ENCODE measurements at places on chromosomes 1 and 21.

DNA sequence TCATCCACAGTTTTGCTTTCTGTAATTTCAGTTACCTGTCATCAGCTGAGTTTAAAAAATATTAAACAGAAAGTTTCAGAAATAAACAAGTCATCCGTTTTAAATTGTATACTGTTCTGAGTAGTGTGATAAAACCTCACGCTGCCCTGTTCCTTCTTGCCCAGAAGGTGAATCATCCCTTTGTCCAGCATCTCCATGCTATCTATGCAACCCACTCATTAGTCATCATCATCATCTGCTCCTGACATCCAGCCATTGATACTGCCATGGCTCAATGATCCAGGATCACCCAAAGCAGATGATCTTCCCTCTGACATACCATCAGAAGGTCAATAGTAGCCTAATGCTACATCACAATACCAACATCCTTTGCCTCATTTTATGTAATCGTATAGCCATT, 198.3 kb downstream of the SLC44A5 start:
- DNase-seq, result no peak

- no peak for DNase-seq
Measured at GRCh38 chr1:97925151-97925550, 4.3 kb upstream of the DPYD start.

GRCh38 chr1:11707621-11708276, 16.2 kb downstream of the DRAXIN start:
- DNase-seq, result peak; percentile 90

DNA sequence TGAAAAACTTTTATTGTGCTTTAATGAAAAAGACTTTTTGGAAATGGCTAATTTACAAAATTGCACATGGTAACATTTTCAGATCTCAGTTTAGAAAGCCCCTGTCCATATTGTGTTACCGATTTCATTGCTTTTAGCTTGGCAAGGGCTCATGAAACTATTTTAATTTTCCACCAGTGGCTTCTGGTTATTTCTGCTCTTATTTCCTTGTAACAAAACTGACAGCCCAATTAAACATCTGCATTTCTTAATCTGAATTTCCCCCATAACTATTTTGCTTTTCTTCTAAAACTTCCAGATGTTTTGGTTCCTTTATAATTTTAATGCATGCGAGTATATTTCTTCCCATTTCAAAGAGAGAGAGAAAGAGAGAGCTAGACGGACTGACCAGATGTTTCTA, 264.8 kb downstream of the PTPRC start:
- no peak for DNase-seq

DNA sequence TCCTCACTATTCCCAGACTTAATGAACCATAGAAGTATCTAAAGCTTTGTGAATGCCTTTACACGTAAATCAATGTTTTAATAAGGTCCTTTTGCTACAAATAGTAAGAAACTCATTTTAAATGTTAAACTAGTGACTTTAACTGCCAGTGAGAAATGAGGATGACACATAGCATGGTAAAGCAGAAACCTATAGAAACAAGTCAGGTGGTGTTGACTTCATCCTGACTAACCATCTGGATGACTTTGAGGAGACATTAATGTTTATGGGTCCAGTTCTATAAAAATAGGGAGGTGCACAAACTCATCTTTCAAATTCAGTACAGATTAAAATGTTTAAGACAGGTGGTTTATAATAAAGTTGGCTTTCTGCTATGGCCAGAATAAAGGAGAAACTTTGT, 85.4 kb downstream of the COLGALT2 start:
- DNase-seq, result no peak

GRCh38 chr1:248670003-248670402, 14.7 kb upstream of the OR2T27 start:
- no peak for DNase-seq

DNA sequence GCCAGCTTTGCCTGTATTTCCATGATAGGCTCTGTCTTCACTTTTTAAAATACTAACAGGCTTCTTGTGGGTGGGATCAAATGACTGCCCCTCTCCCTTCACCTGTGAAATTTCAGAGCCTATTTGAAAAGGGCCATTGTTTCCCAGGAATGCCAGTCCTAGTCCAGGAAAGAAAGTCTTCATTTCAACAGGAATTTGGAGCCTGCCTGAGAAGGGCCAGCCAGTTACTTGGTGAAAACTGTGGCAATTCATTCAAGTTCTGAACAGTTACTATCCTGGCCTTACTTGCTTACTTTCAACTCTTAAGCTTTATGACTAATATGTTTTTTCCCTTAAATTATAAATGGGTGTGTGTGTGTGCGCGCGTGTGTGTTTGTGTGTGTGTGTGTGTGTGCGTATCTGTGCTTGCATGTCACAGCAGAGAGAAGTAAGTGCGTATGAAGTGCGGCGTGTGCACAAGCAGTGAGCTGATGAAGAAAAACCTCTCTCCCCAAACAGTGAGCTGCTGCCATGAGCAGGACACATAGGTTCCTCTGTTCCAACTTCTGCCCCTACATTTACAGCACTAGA, 67.5 kb upstream of the RNPC3 start:
- DNase-seq, result no peak

- DNase-seq, result no peak
Measured at GRCh38 chr1:210321552-210321951, 7.2 kb upstream of the HHAT start.

GRCh38 chr1:183821889-183822611, 17.1 kb downstream of the RGL1 start:
- DNase-seq, result no peak

- DNase-seq, result peak; percentile 31
Measured at GRCh38 chr1:186212568-186213224, 162.4 kb downstream of the TPR start.

GRCh38 chr1:30358500-30358899, 364.9 kb downstream of the MATN1 start:
- no peak for DNase-seq

GRCh38 chr1:50502147-50502546, 78.9 kb upstream of the DMRTA2 start:
- no peak for DNase-seq

DNA sequence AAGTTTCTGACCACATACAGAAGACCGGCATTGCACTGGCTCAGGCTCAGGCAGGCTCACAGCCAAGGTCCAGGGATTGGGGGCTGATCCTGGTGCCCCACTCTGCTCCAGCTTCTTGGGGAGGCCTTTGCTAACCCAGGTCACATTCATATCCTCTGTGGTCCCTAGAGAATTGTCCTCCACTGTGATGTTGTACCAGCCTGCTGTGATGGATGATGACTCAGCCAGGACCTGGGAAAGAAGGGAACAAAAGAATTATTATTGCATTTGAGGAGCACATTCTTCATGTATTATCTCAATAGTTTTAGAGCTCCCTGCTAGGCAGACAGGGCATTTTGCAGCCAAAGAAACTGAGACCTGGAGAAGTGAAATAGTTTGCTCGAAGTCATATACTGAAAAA, 114.3 kb upstream of the ETV3 start:
- DNase-seq, result no peak

GRCh38 chr1:183089025-183089639, 65.9 kb downstream of the LAMC1 start:
- DNase-seq, result peak; percentile 8

DNA sequence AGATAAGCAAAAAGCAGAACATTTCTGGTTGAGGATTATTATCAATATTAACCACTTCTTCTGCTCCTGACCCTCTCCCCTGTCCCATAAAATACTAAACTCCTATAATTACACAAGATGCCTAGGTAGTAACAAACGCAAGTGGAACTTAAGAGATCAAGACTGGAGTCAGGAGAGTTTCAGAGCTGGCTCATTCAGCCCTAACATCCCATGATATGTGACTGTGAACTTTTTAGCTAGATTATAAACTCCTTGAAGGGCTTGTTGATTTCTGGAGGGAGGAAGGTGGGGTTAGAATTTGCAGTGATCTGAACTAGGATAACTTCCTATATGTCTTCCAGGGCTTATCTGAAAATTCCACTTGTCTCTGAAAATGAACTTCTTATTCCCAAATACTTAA, 130.6 kb downstream of the TGFB2 start:
- DNase-seq, result no peak

GRCh38 chr1:1528301-1529267, 11.8 kb downstream of the TMEM240 start:
- DNase-seq, result no peak

DNA sequence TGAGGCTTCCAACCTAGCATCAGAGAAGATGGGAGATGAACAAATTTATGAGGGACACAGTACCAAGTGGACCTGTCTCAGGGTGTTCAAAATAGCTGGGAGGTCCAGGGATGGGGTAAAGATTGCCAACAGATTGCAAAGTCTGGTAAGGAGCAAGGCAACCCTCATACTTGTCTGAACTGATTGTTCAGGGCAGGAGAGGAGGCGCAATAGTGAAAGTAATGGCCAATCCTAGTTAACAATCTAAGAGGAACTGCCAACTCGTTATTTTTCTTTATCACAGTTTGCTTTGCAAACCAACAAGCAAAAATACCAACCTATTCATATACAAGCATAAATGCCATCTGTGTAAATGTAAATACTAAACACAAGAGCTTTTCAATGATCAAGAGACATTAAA, 78.4 kb upstream of the S1PR1 start:
- no peak for DNase-seq

DNA sequence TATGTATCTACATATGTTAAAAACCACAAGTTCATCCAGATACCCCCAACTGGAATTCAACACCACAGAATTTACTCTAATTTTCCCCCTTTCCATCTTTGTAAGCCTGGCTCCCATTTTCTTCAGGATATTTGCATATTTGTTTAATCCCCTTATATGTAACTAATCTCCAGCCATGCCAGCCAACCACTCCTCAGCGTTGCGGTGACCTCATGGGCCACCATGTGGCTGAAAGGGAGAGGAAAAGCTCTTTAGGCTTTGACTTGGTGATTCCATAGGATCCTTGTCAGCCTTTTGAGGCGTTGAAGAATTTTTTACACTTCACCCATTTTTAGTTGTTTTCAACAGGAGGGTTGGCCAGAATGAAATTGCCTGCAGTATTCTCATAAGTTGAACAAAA, 10.0 kb downstream of the CLDN19 start:
- DNase-seq, result no peak

- DNase-seq, result no peak
Measured at GRCh38 chr1:158289811-158290210, at the start of gene CD1C. Gene CD1C, plus strand, starts transcription at chr1:158289923. Its CDS starts 142 bp downstream, at chr1:158290065.

DNA sequence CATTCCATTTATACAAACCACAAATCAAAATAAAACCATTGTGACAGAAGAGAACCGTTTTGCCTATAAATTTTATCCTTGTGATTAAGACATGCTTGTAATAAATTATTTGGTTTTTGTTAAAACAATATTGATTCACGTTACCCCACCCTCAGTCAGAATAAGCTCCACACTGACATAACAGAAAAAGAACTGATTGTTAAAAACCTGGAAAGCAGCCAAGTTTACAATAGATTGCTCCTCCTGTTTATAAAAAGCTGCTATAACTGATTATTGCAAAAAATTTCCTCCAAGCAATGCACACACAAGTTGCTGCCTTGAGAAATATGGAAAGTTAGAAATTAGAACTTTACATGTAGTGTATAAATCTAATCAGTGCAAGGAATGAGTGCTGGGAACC, 263.5 kb downstream of the SETD4 start:
- no peak for DNase-seq

GRCh38 chr1:26761217-26761616, 26.5 kb upstream of the PIGV start:
- no peak for DNase-seq

DNA sequence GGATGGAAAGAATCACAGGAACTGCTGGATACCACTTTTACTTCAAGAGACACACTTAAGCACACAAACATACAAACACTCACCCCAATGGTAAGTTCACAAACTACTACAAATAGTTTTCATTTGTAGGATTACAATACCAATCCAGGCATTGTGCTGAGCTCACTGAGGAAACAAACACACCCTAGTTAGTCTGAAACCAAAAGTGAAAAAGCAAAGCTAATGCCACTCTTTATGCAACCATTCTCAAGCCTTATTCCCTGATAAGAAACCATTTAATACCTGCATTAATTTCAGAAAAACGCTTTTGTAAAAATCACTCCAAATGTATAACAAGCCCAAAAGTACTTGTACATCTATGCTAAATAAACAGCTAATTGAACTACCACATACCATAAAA, 38.3 kb downstream of the RNF115 start:
- DNase-seq, result no peak

DNA sequence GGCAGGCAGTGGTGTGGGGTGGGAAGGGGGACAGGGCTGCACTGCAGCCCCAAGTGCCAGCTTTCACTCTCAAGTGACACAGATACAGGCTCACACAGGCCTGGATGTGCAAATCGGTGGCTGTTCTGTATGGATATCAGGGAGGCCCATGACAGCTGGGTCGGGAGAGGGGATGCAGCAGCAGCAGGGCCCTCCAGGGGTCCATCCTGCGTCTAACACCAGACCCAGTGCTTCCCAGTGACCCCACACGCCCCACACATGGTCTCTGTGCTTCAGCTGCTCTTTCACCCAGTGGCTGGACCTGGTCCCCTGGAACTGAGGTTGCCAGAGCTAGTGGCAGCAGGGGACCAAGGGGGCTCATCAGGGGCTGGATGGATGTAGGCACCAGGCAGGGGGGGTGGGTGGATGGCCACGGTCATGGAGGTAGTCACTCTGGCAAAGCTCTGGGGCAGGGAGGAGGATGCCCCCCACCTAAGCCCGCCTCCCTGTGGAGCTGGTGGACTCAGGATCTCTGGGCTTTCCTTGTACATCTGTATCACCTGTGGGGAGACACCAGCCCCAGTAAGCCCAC, 13.9 kb downstream of the BTBD19 start:
- no peak for DNase-seq

DNA sequence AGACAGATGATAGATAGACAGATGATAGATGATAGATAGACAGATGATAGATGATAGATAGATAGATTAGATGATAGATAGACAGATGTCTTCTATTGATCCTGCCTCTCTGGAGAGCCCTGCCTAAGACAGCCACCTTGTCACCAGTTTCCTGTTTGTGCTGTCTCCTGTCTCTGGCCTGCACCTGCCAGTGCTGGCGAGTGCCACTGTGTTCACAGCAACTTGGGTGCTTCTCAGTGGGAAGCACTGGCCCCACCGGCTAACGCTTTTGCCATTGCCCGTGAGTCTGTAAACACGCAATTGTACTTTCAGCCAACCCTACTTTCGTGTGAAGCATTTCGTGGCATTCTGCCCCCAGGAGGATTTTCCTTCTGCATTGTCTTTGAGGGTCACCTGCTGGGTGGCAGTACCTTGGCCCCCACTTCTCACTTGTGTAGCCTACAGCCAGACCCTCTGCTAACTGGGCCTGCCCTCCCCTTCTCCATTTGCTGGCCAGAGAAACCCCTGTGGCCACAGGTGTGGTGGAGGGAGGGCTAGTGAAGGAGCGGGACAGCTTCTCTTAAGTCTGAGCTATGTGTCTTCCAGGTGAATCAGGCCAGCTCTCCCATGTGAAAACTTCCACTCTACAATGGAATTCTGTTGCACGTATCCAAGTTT, 23.4 kb upstream of the PDE9A start:
- DNase-seq, result no peak

- DNase-seq, result no peak
Measured at GRCh38 chr1:113031171-113031933, 41.6 kb upstream of the LRIG2 start.

Measured in NCI-H1092 (cell line).